Stimulated activated CD8-positive, alpha-beta memory T cell treated with anti-CD3 and anti-CD28 coated beads, Interleukin-7, amount 100 ng/mL, for 48 hours (primary cell): ENCODE measurements at places on chromosomes 13 and 19.

- DNase-seq = no peak
These were observed 8.8 kb upstream of the SULT2B1 start for GRCh38 chr19:48543121-48543710.

DNA sequence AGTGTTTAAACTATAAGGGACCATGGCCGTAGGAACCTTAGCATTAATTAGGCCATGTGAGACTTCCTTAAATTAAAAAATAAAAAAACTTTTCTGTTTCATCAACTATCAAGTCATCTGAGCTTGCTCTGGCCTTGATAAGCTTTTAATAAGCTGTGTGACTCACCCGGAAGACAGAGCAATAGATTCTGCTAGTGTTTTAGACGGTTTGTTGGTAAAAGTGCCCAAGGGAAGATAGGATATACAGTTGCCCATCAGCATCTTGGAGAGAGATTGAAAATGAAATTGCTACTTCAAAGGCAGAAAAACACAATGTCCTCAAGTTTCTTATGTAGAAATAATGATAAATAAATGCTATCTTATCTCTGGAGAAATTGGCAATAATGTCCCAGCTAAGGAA is 31.2 kb upstream of the RCBTB2 start:
- DNase-seq = no peak

DNA sequence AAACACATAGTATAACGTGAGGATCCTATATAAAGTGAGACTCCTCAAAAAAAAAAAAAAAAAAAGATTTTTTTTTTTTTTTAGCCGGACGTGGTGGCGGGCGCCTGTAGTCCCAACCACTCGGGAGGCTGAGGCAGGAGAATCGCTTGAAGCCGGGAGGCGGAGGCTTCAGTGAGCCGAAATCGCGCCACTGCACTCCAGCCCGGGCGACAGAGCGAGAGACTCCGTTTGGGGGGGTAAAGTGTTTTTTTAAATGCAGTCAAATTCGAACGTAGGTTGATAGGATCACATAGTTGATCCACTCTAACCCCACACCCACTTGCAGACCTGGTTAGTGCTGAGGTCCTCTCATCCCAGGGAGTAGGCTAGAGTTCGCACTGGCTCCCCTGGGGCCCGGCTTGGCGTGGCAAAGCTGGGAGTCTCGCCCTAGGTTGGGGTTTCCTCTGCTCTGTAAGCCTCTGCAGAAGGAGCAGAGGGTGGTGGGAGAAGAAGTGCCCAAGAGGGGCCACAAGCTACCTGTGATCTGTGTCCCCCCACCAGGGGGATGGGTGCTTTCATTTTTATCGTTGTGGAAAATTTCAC is 6.5 kb downstream of the RNF225 start:
- DNase-seq = no peak

- no peak for DNase-seq
These were observed 14.5 kb downstream of the NLRP12 start for GRCh38 chr19:53809518-53810186.

DNA sequence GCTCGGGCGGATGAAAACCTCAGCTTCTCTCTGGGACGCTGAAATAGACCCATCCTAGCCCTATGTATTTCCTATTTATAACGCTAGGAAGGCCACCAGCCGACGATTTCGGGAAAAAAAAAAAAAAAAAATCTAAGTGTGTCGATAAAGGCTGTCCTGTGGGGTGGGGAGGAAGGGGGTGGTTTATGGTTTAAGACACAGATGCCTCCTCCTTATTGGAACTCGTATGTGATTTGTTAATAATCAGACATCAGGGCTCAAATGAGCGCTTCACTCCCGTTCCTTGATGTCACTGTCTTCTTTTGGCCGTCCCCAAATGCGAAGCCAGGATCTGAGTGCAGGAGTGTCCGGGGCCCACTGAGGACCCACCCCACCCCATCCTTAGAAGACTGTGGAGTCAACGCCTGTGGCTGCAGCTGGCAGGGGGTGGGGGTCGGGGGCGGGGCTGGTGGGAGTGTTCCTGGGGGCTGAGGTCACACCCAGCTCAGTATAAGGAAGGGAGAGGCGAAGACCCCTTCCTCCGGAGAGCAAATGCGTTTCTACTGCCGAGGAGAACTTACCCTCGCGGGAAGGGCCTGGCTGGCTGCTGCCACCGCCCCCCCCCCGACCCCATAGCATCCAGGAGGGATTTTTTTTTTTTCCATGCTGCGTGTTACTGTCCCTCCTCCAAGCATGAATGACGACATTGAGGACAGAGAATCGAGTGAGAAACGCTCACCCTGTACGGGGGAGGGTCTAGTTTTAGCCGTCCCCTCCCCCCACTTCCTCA is 971 bp downstream of the ATCAY start:
- no peak for DNase-seq

DNA sequence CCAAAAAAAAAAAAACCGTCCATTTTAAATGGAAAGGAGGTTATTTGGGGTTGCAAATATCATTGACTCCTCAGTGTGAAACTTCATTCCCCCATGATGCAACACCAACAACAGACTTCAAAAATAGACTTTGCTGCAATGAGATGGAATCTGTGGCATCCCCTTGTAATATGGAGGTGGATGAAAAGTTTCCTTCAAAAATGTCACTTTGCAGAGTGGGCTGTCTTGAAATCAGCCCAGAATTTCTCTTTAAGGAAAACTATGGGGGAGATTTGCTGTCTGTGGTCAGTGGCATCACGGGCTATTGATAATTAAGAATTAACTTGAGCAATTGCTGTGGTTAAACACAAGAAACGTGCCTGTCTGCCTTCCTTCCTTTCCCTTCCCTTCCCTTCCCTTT is 1.5 kb downstream of the GPR18 start:
- DNase-seq = no peak

GRCh38 chr13:51477653-51478324 is 25.0 kb upstream of the INTS6 start:
- DNase-seq = no peak

GRCh38 chr13:32978278-32978677 is 37.9 kb upstream of the KL start:
- no peak for DNase-seq

- no peak for DNase-seq
These were observed 32.6 kb downstream of the PDE4A start for GRCh38 chr19:10452726-10453618.
